ENCODE measurements at places on chromosomes 5 and 9. TPM values are rescaled to one million over a fixed set of nuclear protein-coding genes. Genes with fewer than 3 reads are reported as not detected.

The CARTPT gene
- polyA plus RNA-seq = not detected

The MED27 gene
- polyA plus RNA-seq = 11.3 TPM

The GFM2 gene
- 25.6 TPM for polyA plus RNA-seq

The CEP78 gene
- 16.4 TPM for polyA plus RNA-seq

The CTXN3 gene
- polyA plus RNA-seq = 0.45 TPM

The PPIC gene
- not detected for polyA plus RNA-seq

The ANXA2R gene
- 0.81 TPM for polyA plus RNA-seq

The IFNA7 gene
- polyA plus RNA-seq = not detected

The SPINK6 gene
- not detected for polyA plus RNA-seq

The DRD1 gene
- polyA plus RNA-seq = 0.20 TPM

The RLN2 gene
- polyA plus RNA-seq = not detected

The CARD19 gene
- 22.7 TPM for polyA plus RNA-seq

The SNX2 gene
- polyA plus RNA-seq = 52.3 TPM

The PDCD1LG2 gene
- polyA plus RNA-seq = 4.2 TPM

The C9orf43 gene
- 0.58 TPM for polyA plus RNA-seq

The FAM81B gene
- 5.4 TPM for polyA plus RNA-seq

The TLX3 gene
- polyA plus RNA-seq = not detected

The COL23A1 gene
- not detected for polyA plus RNA-seq

The SLCO6A1 gene
- 1.4 TPM for polyA plus RNA-seq

DNA sequence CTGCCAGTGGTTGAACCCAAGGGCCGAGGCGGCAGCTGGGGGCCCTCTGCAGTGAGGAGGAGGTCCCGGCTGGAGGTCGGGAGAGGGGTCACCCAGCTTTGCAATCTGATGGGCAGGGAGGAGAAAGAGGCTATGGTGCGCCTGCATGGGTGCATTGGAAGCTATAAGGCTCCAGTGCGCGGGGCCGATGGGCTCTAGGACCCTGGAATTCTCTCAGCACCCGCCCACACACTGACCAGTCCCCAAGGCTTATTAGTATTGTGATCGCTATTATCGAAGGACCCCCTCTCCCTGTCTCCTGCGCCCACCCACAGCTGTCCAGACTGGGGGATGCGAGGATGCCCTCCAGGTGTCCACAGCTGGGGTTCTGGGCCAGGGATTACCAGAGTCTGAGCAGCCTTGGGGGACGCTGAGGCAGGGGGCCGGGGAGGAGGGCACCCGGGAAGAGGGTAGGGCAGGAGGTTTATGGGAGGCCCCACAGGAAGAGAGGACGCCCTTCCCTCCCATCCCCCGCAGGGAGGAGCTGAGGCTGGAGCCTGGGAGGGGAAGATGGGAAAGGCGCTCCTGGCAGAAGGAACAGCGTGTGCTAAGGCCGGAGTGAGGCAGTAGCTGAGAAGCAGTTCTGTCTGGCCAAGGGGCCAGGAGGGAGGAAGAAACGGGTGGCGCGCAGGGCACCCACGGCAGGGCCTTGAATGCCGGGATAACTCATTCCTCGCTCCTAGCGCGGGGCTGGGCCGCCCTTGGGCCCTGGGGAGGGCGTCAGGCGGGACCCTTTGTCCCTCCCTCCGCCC lies 24.2 kb downstream of the C9orf50 start:
- DNase-seq = no peak

DNA sequence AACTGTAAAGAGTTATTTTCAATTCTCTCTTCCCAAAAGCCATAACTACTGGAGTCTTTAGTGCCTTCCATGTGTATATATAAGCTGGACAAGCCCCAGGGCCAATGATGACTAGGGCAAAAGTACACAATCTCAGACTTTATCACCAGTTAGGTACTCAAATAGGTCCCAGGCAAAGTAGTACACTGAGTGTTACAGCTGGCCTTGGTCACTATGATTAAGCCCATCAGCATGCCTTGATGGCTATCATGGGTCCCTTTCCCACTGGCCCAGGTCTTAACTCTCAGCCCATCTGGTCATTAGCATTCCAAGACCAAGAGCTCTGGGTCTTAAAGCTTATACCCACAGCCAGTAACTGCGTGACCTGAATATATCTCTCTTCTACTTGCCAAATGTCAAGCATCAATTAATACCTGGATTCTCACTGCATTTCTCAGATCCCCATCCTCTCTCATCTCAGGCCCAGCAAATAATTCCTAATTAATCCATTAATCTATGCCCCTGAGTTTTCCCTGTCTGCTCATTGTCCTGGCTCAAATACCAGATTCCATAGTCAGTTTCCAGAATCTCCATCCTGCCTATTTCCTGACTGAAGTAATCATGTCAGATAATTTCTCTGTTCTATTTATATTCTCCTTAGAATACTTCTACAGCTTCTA lies 62.3 kb downstream of the NR6A1 start:
- DNase-seq = no peak

DNA sequence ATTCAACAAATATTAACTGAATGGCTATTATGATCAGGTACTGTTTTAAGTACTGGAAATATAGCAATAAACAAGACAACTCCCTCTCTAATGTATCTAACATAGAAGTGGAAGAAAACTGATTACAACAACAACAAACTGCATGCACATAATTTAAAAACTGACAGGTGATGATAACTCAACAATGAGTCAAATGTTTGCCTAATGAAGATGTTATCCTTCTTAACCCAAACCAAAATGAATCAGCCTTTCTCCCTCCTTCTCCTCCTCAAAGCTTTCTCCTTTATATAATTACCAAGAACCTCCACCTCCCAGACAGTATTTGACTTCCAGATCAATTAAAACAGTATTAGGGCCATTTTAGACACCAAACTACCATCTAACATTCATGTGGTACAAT lies 49.3 kb downstream of the RICTOR start:
- DNase-seq = no peak

GRCh38 chr5:132392978-132393825 lies 23.7 kb downstream of the SLC22A5 start:
- DNase-seq = no peak

DNA sequence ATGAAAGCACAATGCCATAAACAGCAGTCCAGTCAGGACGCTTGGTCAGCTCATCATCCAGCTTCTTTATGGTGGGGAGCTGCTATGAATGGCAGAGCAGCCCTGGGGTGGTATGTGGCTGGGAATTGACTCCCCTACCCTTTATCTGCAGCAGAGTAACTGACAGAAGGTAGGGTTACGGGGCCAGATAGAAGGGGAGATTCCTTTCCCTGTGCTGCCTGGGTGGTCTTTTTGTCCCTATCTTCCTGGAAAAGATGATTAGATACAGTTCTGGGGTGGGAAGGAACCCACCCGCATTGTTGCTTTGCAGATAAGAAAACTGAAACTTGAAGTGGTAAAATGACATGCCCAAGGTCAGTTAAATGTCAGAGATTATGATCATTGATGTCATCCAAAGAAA lies 405.5 kb downstream of the ARHGEF28 start:
- no peak for DNase-seq

- DNase-seq = no peak
Observed at GRCh38 chr5:15885156-15885555, 294.4 kb downstream of the MARCHF11 start.

DNA sequence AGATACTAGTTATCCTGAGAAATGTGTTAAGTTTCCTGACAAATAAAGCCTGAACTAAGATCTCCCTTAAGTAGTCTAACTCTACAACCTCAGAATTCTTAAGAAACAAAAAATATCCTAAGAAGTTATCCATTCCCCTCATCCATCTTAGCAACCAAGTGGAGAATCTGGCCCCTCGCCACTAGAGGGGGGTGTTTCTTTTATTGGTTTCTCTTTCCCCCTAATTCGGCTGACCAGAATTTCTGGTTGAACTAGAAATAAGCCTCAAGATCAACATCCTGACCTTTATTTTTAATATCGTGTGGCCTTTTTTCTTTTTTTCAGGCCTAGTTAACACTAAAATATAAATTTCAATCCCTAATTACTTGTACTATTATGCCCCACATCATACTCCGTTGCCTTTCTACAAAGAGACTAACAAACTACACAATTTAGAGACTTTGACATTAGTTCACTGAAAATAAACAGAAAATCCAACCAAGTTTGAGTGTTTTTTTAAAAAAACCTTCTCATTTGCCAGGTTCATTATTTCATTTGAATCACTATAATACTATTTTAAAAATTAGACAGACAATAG lies 14.3 kb upstream of the NR4A3 start:
- DNase-seq = peak; percentile 57

- DNase-seq = no peak
Observed at GRCh38 chr5:66281294-66281693, 137.2 kb downstream of the SREK1 start.

GRCh38 chr5:2465383-2465782 lies 286.1 kb downstream of the IRX2 start:
- DNase-seq = no peak

DNA sequence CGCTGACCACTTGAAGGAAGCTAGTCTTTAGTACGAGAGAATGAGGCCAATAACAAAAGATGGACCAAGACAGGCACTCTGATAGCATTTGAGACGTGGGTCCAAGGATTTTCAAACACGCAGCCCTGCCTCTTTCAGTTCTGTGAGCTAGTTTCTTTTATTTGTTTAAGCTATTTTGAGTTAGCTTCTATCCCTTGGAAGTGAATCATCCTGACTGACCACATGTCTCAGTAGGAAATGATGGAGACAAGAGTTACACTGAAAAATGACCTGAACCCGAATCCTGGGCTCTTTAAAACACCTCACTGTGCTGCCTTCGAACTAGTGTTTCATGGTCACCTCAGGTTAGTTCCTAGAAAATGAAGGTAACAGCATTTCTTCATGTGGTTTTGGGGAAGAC lies 9.9 kb downstream of the TEK start:
- no peak for DNase-seq

GRCh38 chr5:135315386-135315785 lies 83.6 kb downstream of the MACROH2A1 start:
- DNase-seq = no peak

GRCh38 chr9:110908894-110909293 lies 129.4 kb downstream of the LPAR1 start:
- no peak for DNase-seq

DNA sequence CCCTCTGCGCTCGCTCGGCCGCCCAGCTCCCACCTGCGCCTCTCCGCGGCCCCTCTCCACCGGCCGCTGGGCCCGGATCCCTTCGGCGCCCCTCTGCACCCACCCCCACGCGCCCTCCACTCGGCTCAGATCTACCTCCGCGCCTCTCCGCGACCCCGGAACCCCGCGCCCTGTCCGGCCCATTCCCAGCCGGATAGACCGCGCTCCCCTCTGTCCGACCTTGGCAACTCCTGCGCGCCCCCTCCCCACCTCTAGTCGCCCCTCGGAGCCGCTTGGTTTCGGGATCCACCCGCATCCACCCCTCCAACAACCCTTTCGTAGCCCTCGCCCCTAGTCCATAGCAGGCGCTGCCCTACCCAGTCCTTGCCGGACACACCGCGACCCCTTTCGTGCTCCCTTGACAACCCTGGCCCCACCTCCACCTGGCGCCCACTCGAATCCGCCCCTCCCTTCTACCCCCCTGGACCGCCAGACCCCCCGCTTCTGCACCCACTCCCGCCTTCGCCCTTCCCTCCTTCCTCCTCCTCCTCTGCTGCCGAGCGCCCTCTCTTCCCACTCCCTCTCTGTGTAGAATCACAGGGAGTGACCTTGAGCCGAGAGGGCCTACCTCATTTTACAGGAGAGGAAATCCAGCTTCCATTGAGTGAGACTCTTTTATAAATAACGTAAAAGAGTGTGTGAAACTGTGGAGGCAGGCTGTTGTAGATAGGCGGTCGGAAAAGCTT lies 525 bp upstream of the AK3 start:
- DNase-seq = no peak

- no peak for DNase-seq
Observed at GRCh38 chr5:169723103-169723831, 86.2 kb downstream of the DOCK2 start.

DNA sequence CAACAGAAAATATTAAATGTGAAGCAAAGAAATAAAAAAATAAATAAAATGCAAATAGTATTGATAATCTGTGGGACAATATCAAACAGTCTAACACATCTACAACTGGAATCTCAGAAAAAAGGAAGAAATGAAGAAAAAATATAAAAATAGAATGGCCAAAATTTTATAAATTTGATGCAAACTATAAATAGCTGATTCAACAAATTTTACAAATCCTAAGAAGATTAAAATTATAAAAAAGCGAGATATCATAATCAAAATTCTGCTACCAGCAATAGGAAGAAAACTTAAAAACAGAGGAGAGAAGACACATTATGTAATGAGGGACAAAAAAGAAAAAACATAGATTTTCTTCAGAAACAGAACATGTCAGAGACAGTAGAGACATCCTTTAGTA lies 129.2 kb upstream of the IRX1 start:
- DNase-seq = no peak

DNA sequence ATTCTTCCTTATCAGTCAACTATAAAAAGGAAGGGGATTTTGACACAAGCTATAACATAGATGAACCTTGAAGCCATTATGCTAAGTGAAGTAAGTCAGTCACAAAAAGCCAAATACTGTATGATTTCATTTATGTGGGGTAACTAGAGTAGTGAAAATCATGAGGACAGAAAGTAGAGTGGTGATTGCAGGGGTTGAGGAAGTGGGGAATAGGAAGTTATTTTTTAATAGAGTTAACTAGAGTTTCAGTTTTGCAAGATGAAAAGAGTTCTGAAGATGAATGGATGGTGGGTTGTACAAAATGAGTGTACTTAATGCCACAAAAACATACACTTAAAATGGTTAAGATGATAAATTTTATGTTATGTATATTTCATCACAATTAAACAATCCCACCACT lies 65.4 kb upstream of the FAM174A start:
- DNase-seq = no peak

DNA sequence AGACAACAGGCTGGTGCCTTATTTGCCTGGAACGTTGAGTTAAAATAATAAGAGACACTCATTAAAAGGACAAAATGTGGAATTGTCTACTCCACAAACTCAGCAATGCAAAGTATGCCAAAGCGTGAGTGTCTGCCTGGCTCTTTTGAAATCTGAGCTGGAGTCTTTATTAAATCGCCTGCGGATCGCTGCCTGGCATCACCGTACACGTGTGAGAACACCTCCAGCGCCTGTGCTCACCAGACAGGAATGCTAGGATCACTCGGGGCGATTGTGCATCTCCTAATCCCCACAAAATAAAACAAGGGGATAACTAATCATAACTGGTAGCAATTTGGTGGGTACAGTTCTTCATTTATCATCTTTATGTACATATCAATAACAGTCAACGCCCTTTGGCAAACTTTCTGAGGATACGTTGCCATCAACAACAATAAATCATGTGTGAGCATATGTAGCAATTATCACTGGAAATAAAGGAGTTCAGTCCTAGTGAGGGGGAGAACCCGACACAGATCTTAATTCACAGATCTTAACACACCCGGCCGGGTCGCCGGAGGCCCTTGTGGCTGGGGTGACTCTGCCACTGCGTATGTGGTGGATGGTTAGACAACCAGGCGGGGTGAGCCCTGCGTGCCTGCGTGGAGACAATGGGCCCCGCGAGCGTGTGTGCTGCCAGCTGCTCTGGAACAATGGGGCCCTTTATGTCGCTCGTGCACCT lies 284.9 kb upstream of the IRX1 start:
- no peak for DNase-seq

GRCh38 chr9:127556871-127557270 lies 55.2 kb upstream of the STXBP1 start:
- DNase-seq = no peak

GRCh38 chr9:18861609-18862544 lies 171.1 kb downstream of the SAXO1 start:
- DNase-seq = peak; percentile 90

GRCh38 chr5:39675676-39676075 lies 250.9 kb upstream of the DAB2 start:
- DNase-seq = no peak

GRCh38 chr9:122125509-122126330 lies 32.6 kb upstream of the TTLL11 start:
- no peak for DNase-seq

GRCh38 chr9:124290053-124290591 lies 32.4 kb downstream of the NEK6 start:
- DNase-seq = no peak

GRCh38 chr9:37623267-37623666 lies 27.5 kb upstream of the FRMPD1 start:
- no peak for DNase-seq

All from muscle of arm (tissue), 14 donors.